ENCODE measurements at places on chromosomes 7 and 10. TPM values are rescaled to one million over a fixed set of nuclear protein-coding genes. Genes with fewer than 3 reads are reported as not detected.

TMEM26 gene
- 1.2 TPM for total RNA-seq

HOXA3 gene
- 0.98 TPM for total RNA-seq

PLPP4 gene
- 16.4 TPM for total RNA-seq

TRRAP gene
- total RNA-seq: 9.5 TPM

CACNA2D1 gene
- 7.2 TPM for total RNA-seq

SFTPA2 gene
- not detected for total RNA-seq

TSPAN12 gene
- total RNA-seq: 2.3 TPM

GNAT3 gene
- not detected for total RNA-seq

VWA2 gene
- total RNA-seq: not detected

DNA sequence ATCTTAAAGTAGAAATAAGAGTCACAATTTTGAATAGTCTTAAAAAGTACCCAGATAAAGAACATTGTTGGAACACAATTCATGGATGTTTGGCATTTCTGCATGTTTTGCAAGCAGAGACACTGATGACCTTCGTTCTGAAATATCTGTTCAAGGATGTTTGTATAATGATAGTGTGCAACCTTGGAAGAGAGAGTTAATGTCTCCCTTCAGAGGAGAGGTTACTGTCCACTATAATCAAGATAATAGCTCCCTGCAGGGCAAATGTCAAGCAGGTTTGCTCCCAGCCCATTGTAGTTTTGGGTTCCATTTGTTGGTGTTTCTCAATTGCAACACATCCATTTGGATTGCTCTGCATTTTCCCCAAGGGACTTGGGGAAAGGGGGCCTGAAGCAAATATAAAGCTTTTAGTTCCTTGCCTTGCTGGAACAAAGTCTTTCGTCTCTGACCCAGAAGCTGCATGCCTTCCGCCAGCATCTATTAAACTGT lies 45.2 kb downstream of the COL1A2 start:
- DNase-seq: no peak

- no peak for DNase-seq
Observed at GRCh38 chr10:51394039-51394438, 305.4 kb downstream of the CSTF2T start.

DNA sequence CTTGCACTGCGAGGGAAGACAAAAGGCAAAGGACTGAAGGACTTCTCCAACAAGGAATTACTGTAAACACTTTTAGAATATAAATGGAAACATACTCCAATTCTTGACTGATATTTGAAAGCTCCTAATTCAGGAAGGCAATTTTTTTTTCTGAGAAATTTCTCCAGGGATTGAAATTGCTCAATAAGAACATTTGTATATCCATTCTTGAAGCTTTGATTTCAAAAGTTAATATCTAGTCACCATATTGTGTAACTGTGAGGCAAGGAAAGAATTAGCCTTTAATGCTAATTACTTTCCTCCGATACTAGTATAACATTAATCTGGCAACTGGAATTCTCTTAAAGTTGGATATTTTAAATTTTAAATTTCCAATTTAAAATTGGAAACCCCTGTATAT lies 188.4 kb upstream of the COL1A2 start:
- DNase-seq: no peak

DNA sequence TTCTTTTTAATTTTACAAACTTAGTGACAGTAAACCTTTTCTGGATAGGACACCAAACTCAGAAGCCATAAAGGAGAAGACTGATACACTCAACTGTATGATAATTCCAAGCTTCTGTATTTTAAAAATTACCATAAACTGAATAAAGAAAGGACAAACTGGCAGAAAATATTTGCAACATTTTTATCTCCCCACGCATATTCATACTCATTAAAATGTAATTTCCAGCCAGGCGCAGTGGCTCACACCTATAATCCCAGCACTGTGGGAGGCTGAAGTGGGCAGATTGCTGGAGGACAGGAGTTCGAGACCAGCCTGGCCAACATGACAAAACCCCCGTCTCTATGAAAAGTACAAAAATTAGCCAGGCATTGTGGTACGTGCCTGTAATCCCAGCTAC lies 67.7 kb downstream of the HIBADH start:
- no peak for DNase-seq

GRCh38 chr7:21543528-21544302 lies 876 bp downstream of the DNAH11 start:
- peak; percentile 59 for DNase-seq

- DNase-seq: no peak
Observed at GRCh38 chr7:96157856-96158255, 164.0 kb downstream of the SLC25A13 start.

- DNase-seq: no peak
Observed at GRCh38 chr7:155227004-155227787, 70.5 kb upstream of the INSIG1 start.

- DNase-seq: no peak
Observed at GRCh38 chr7:16350634-16351033, 70.7 kb downstream of the CRPPA start.

DNA sequence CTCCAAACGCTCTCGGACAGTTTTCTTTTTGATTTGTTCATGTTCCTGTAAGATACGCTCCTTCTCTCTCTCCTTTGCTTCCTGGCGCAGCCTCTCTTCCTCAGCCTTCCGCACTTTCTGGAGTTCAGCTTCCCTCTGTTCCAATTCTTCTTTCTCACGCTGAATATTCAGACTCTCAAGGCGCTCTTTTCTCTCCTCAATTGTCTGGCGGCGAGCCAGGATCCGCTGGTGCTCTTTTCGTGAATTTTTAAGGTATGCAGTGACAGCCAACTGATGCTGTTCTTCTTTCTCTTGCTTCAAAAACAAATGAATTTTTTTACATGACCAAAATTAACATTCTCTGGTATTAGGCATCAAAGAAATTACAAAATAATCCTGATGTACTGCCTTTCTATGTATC lies 22.6 kb downstream of the EIF3A start:
- DNase-seq: no peak

DNA sequence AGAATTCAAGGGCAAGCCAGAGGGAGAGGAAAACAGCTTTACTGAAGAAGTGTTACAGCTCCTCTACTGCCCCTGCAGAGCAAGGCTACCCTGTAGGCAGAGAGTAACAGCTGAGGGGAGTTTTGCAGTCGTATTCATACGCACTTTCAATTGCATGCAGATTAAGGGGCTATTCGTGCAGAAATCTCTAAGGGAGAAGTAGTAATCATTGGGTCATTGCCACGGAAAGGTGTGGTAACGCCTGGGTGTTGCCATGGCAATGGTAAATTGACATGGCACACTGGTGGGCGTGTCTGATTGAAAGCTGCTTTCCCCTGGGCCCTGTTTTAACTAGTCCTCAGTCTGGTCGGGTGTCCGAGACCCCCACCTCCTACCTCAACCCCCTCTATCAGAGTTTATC lies 227.2 kb downstream of the NSUN6 start:
- no peak for DNase-seq

GRCh38 chr7:127595737-127596136 lies 2.2 kb downstream of the FSCN3 start:
- DNase-seq: no peak

GRCh38 chr10:43399320-43400310 lies 9.4 kb downstream of the HNRNPF start:
- no peak for DNase-seq

GRCh38 chr7:70459546-70459945 lies 672.4 kb upstream of the GALNT17 start:
- DNase-seq: no peak

DNA sequence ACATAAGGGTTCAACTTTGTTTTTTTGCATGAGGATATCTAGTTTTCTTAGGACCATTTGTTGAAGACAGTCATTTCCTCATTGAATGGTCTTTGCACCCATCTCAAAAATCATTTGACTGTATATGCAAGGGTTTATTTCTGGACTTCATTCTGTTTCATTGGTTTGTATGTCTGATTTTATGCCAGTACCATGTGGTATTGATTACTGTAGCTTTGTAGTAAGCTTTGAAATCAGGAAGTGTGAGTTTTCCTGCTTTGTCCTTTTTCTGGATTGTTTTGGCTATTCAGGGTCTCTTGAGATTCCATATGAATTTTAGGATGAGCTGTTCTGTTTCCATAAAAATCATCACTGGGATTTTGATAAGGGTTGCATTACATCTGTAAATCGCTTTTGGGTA lies 63.9 kb downstream of the SND1 start:
- DNase-seq: no peak

DNA sequence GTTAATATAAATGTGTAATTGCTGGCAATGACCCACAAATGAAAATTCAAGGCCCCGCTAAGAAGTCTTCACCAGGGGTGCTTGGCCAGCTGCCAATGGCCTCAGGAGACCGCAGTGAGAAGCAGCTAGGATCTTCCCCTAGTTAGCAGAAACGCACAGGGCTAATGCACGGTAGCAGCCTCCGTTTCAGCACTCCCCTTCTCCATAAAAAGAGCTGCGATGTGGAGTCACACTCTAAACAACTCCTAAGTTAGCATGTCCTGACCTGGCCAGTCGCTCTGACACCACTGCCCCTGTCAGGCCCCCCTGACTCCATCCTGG lies 139.0 kb downstream of the SEPTIN14 start:
- DNase-seq: no peak

DNA sequence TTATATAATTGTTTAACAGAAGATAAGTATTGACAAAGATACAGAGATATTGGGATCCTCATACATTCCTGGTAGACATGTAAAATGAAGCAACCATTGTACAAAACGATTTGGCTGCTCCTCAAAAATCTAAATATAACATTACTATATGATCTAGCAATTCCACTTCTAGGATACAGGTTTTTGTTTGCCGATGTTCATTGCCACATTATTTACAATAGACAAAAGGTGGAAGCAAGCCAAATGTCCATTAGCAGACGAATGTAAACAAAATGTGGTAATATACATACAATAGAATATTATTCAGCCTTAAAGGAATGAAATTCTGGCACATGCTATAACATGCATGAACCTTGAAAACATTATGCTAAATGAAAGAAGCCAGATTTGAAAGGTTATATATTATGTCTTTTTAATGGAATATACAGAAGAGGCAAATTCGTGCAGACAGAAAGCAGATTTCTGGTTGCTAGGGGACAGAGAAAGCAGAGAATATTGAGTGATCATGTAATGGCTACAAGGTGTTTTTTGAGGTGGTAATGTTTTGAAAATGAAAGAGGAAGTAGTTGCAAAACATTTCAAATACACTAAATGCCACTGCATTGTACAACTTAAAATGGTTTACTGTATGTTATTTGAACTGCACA lies 44.9 kb downstream of the POLR1F start:
- no peak for DNase-seq

Measured in RPMI7951 (cell line).